ENCODE measurements at places on chromosomes 7 and 10. TPM values are rescaled to one million over a fixed set of nuclear protein-coding genes. Genes with fewer than 3 reads are reported as not detected.
A peak's percentile ranks its signal among the peaks of the same experiment; 100 is the strongest.

DNA sequence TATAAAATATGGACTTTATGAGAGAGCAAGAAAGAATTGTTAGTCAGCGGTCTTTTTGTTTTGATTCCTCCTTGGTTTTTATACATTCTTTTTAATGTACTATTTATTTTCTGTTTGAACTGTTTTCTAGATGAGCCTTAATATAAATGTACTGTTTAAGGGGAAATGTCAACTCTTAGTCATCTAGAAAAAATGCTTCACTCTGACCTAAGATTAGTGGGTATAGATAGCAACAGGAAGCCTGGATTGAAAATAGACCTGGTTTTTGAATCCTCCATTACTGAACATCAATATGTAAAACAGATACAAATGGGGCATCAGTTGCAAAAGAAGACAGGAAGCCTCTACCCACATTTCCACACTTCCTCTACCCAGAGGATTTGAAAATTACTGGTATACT is 87.8 kb downstream of the CHRM2 start:
- peak; percentile 84 for DNase-seq

GRCh38 chr10:113067501-113067900 is 117.5 kb downstream of the TCF7L2 start:
- no peak for DNase-seq

DNA sequence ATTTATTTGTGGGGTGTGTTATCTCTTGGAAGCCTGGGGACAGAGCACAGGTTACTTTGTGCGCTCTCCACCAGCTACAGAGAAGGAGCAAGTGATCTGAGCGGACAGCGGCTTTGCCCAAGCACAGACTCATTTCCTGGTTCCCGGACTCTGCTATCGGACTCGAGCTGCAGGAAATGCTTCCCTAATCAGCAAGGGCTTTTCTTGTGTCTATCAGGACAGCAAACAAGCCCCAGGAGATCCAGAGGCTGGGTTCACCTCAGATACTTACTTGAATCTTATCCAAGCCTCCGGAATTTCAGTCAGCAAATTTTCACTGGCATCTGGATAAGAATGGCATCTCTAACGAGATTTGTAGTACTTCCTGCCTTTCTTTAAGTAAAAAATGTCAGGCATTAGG is 27.8 kb downstream of the MRC1 start:
- DNase-seq = peak; percentile 75

DNA sequence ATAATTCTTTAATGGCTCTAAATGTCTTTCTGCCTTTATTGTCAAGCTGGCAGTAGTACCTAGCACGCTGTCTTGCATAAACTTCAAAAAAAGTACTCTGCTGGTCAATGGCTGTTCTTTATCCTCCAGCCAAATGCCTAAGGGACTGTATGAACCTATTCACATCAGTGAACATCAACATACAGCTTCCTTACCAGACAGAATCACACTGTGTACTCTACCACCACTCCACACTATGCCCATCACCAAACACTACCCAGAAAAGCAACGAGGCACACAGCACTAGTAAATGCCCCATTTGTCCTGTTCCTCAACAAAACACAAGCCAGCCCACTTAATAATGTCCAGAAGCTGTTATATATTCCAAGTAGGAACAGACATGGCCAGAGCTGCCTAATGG is 127.5 kb downstream of the SGMS1 start:
- DNase-seq = no peak

GRCh38 chr7:129468087-129468486 is 33.9 kb downstream of the STRIP2 start:
- peak; percentile 64 for DNase-seq

DNA sequence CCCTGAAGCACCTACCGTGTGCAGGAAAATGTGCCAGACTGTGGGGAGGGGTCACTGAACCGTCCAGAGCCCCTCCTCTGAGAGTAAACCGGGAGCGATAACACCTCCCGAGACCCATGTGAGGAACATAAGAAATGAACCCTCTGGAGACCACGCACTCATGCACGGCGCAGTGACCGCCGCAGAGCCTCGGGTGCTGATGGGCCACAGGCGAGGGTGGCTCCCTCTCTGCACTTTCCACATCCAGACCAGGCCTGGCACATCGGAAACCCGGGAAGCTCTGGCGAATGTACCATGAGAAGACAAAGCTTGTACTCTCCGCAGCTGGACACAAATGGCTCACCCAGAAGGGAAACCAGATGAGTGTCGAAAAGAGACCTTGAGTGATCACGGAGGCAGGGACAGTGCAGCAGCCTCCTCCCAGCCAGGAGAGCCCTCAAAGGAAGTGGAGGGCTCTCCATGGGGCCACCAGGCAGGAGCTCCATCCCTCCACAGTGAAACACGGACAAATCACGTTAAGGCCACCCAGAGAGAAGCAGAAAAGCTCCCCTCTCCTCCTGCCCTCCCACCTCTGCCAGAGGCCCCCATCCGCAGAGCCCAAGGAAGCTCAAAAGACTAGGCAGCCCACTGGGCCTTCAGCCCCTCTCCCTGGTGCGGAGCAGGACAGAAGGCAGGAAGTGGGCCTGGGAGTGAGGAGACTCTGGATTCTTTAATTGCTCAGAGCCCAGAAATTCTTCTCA is 178.1 kb upstream of the PPP2R2D start:
- no peak for DNase-seq

GRCh38 chr7:28423918-28424514 is 11.7 kb downstream of the CREB5 start:
- no peak for DNase-seq

- DNase-seq = no peak
Measured at GRCh38 chr7:105682341-105683060, 101.2 kb upstream of the EFCAB10 start.

- no peak for DNase-seq
Measured at GRCh38 chr10:1581189-1581588, 156.1 kb downstream of the ADARB2 start.

GRCh38 chr7:131642429-131642828 is 86.0 kb upstream of the PODXL start:
- no peak for DNase-seq

DNA sequence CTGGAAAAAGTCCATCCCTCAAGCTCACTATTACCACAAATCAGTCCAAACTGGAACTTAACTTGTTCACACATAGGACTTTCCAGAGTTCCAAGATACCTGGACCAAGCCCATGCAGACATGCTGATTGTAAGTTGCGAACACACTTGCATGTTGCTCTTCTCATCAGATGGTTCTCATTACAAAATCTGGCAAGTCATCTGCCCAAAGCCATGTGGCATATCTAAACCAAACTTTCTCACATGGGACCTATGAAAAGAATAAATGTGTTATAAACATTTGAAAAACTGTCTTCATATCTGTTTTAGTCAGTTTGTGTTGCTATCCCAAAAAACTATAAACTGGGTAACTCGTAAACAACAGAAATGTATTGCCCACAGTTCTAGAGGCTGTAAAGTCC is 58.8 kb upstream of the MKLN1 start:
- no peak for DNase-seq

DNA sequence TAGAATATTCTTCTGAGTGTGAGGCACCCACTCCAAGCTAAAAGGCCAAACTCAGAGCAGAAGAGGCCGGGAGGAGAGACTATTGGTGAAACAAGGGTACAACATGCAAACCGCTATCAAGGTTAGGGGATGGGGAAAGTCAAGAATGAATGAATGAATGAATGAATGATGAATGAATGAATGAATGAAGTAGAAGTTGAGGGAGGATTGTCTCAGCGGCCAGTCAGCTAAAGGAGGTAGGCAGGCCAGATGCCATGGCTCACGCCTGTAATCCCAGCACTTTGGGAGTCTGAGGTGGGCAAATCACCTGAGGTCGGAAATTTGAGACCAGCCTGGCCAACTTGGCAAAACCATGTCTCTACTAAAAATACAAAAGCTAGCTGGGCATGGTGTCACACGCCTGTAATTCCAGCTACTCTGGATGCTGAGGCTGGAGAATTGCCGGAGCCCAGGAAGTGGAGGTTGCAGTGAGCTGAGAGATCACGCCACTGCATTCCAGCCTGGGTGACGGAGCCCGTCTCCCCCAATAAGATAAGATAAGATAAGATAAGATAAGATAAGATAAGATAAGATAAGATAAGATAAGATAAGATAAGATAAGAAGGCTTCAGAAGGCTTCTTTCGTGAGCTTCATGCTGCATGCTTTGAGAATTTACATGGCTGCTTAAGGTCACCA is 250.8 kb downstream of the CCDC3 start:
- peak; percentile 47 for DNase-seq

DNA sequence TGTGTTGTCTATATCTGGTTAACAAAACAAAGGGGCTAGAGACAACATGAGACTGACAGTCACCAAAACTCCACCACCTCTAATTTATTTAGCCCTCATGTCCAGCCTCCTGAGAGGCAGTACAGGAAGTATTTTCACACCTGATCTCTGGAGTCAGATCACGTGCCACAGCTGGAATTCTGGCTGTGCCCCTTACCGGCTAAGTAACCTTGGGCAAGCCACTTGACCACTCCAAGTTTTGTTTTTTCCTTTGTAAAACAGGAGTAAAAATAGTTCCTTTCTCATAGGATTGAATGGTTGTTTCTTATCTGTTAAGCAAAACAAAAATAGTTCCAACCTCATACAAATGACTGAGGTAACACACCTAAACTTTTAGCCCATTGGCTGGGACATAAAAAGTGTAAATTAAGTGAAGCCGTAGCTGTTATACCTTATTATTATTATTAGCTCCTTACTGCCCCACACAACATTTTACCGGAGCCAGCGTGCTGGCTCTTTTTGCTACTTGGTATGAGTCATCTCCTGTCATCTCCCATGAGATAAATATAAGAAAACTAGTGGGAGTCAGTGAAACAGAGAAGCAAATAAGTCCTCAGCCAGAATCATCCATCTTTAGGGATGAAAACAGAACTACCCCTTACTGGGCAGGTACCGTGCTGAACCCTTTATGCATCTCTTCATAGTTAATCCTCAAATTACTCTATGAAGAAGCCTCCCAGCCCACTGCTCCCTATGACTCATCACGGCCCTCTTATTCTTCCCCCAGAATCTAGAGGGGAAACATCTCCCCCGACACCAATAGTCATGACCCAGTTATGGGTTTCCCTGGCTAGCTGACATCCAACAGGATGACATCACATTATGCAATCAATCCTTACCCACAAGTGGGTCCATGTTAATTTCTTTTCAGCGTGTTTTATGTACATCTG is 44.9 kb downstream of the PPP1R3C start:
- DNase-seq = peak; percentile 90

- DNase-seq = no peak
Measured at GRCh38 chr10:96655461-96656197, 64.7 kb downstream of the PIK3AP1 start.

- DNase-seq = no peak
Measured at GRCh38 chr7:50368366-50368765, 63.9 kb downstream of the IKZF1 start.

DNA sequence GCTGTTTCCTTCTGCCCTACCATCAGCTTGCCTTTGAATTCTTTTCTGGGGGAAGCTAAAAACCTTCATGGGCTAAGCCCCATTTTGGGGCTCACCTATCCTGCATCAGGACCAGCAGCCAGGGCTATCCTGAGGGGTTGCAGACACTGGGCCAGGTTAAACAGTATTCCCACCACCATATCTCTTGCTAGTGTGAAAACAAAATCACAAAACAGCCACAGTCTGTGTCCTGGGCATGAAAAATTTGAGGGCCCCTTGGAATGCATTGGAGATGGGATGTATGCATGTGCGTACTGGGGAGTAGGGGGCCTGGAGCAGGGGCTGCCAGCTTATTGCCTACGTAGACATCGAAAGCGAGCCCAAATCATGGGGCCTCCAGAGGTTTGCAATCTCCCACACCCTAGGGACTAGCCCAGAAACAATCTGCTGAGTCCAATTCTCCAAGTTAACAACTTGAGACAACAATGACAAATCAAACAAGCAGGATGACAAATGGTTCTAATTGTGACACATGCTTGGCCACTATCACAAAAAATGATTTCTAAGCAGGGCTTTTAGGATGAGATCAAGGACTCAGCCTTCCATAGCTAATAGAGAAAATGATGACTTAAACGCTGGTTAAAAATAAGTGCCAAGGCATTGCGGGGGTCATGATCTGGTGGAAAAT is 557.1 kb downstream of the KCNMA1 start:
- no peak for DNase-seq

DNA sequence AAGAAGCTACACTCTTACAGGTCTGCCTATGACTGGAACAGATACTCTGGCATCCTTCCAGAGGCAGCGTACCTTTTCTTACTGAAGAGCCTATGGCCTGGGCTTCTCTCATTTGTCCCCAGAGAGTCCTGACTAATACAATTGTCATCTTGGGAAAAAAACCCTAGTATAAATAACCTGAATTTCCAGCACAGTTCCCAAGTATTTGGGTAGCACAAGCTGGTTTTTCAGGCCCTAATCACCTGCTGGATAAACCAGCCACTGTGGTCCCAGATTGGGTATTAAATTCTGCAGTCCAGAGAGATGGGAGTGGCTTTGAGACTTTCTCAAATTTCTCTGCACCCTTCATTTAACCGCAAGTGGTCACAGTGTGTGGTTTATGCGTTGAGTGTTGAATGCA is 186.8 kb upstream of the NEBL start:
- DNase-seq = no peak

DNA sequence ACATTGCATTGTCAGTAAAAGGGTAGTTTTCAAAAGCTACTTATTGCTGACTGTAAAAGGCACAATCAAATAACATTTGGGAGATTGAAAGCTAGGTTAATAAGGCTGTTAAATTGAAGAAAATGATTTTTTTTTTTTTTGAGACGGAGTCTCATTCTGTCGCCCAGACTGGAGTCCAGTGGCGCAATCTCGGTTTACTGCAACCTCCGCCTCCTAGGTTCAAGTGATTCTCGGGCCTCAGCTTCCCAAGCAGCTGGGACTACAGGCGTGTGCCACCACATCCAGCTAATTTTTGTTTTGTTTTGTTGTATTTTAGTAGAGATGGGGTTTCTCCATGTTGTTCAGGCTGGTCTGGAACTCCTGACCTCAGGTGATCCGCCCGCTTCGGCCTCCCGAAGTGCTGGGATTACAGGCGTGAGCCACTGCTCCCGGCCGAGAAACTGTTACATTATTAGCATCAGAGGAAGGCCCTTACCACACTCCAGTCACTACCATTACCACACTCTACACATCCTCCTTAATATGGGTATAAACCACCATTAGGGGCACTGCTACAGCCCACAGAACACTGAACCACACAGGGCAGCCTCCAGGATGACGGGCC is 1.0 kb downstream of the CYP51A1 start:
- peak; percentile 38 for DNase-seq

DNA sequence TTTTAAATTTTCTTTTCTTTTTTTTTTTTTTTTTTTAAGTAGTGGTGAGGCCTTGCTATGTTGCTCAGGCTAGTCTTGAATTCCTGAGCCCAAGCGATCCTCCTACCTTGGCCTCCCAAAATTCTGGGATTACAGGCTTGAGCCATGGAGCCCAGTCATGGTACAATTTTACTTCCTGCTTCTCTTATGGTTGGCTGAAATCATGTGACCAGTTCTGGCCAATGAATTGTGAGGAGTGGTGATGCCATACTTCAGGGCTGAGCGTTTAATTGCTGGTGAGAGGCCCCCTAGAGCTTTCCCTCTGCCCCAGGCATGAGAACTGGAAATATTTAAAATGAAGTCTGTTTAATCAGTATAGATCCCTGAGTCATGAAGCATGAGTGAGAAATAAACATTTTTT is 22.2 kb upstream of the BAIAP2L1 start:
- DNase-seq = no peak

NANOS1 gene
- total RNA-seq = 3.0 TPM

DGKI gene
- total RNA-seq = 6.3 TPM

AKR1C4 gene
- not detected for total RNA-seq

MTERF1 gene
- 12.3 TPM for total RNA-seq
